GM23338 (cell line): ENCODE measurements at places on chromosomes 11 and 22. TPM values are rescaled to one million over a fixed set of nuclear protein-coding genes. Genes with fewer than 3 reads are reported as not detected.

The MUC2 gene
- not detected in 2 replicates for total RNA-seq

The GPHA2 gene
- 0.83 TPM in 1 of 2 replicates, not detected in the other for total RNA-seq

The SESN3 gene
- 30.5 and 32.4 TPM in 2 replicates for total RNA-seq

The CHADL gene
- 1.5 and 1.6 TPM in 2 replicates for total RNA-seq

DNA sequence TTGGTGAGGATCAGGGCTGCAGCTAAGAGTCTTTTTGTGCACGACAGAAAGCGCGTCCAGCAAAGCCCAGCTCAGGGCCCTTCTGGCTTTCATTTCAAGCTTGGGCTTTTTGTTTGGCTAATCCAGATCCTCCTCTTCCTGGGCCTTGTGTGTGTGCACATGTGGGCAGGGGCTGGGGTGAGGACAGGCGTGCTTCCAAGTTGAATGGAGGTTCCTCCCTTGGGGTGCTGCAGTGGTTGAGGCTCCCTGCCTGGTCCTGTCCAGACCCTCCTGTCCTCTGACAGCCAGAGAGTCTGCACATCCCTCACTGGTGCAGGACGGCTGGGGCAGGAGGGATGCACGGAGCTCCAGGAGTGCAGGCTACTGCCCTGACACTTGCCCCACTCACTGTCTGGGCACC lies 62.0 kb upstream of the NECTIN1 start:
- no peaks in the 10 kb centered on the region for H3K36me3 ChIP-seq
- no peak for DNase-seq
- H3K4me3 ChIP-seq: no peak overlapping the region
- no peak overlapping the region for H3K27ac ChIP-seq
- peaks cover 17% of the 10 kb centered on the region; the same call in 1 of the 2 replicates for H3K27me3 ChIP-seq
- H3K4me1 ChIP-seq: peaks cover 26% of the 10 kb centered on the region
